Stimulated activated CD8-positive, alpha-beta memory T cell treated with anti-CD3 and anti-CD28 coated beads, Interleukin-2, amount 100 ng/mL, for 48 hours (primary cell): ENCODE measurements at places on chromosomes 13 and 19.

DNA sequence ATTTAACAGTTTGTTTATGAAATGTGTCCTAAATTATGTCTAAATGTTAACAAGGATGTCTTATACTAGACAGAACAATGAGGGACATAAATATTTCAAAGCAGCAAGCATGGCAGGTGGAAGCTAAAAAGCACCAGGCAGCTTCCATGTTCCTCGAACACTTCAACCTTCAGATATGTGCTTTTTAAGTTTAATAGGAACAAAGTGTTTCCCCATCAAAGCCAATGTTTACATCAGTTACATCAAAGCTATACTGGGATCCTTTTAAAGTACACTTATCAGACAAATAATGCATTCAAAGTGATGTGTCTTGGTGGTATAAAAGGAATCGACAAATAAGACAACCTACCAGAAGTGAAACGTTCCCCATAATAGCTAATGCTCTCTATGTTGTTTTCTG is 2841.1 kb upstream of the PCDH20 start:
- DNase-seq, result no peak

DNA sequence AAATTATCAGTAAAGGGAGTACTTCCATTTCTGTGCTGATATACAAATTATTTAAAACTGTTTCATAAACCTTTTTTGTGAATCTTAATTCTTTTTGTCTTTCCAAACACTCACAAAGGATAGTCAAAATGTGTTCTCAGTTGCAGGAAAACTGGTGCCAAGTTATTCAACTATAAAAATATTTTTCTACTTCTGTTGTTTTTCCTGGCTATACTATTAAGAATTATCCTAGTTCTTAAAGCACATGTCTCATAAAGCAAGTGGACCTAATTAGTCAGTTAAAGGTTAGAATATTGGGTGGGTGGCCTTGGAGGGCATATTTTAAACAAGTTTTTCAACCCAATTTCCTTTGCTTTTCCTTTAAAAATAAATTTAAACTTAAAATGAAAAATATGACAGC is 1460.3 kb upstream of the SLC10A2 start:
- DNase-seq, result no peak

GRCh38 chr19:15248106-15248505 is 15.9 kb upstream of the EPHX3 start:
- no peak for DNase-seq

GRCh38 chr13:28964052-28964451 is 143.9 kb downstream of the MTUS2 start:
- no peak for DNase-seq

DNA sequence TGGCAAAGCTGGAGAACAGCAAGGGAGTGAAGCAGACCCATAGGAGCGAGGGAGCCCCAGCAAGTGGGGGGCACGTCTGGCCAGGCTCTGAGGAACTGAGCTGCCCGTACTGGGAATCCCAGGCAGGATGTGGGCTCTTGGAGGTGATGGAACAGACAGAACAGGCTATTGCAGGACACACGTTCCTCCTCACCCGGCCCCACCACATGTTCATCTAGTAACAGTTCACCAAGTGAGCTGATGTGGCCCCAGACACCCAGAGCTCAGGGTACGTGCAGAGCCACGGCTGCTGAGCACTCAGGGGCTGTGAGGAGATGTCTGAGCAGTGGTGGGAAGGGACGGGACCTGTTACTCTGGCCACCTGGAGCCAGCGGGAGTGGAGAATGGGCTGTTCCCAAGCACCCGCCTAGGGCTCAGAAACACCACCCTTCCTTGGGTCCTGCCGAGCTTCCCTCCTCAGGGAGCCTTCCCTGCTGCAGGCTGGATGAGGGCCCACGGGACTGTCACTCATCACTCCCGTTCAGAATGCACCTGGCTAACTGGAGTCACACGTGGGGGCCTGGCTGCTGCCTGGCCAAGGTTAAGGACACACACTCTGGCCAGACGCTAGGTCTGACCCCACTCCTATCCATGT is 18.4 kb downstream of the ELL start:
- no peak for DNase-seq

- no peak for DNase-seq
Observed at GRCh38 chr13:58998716-58999115, 1165.0 kb downstream of the DIAPH3 start.

GRCh38 chr13:41006306-41006705 is 12.8 kb downstream of the ELF1 start:
- DNase-seq, result no peak

GRCh38 chr19:42130254-42130573 is 2.0 kb downstream of the POU2F2 start:
- DNase-seq, result no peak

DNA sequence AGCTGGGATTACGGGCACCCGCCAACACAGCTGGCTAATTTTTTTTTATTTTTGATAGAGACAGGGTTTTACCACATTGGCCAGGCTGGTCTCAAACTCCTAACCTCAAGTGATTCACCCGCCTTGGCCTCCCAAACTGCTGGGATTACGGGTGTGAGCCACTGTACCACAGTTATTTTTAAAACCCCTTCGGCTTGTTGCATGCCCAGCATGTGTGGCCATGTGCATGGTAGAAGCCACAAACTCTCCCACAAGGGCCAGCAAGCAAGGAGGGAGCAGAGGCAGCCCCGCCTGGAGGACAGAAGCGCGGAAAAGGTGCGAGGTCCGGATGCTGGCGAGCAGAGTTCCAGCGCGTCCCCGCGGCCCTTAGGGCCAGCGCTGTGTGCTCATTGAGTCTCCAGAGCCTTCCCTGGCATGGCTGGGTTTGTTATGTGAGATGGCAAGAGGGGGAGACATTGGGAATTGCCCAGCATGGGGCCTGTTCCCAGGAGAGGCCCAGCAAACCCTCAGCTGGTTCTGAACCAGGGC is 12.9 kb downstream of the THOP1 start:
- no peak for DNase-seq

- no peak for DNase-seq
Observed at GRCh38 chr19:21912654-21913053, 76.7 kb upstream of the ZNF43 start.

DNA sequence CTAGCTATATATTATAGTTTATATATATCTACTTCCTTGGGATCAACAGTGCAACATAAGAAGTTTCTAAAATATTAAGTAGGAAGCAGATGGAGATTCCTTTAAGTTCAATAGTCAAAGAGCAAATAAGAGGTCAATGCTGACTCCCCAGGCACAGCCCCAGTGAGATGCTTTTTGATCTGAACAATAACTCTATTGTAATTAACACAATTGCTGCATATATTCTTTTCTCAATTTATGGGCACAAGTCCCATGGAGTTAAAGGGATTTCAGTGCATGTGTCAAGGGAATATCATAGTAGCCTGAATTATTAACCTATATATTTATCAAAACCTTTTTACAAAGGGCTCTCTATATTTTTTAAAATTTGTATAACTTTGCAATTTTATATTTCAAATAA is 180.8 kb downstream of the SPRY2 start:
- no peak for DNase-seq

GRCh38 chr13:39397896-39398265 is 205.1 kb downstream of the LHFPL6 start:
- no peak for DNase-seq

GRCh38 chr13:67277581-67277980 is 47.4 kb upstream of the PCDH9 start:
- DNase-seq, result no peak

DNA sequence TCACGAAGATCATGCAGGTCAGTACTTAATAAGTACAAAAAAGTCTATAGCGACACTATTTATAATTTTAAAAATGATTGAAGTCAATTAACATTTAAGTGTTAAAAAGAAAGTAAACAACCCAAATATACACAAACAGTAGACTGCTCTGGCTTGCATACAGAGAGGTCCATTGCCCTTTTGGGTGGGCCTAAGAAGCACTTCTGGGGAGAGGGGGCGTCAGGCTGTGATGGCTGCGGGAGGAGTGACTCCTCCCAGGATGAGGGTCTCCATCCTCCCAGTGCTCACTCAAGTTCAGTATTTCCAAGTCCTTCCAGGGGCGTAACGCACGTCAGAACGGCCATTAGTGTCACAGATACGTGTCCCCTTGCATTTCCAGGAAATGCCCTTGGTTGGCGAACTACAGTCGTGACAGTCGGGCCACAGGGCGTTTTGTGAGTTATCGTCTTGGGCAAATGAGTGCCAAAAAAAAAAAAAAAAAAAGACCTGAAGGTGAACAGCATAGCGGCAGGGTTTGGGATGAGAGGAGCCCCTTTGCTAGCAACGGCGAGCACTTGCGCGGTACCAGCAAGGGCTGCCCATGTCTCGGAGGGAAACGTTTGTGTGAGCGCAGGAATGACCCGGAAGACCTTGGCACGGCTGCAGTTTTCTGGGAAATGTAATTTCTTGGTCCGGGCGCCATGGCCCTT is at the start of gene SCGB2B2:
SCGB2B2 (minus strand) TSS at position 463 of the 689 bp plus-strand sequence. CDS start 82,596 bp downstream, outside the sequence.
- DNase-seq, result no peak

GRCh38 chr13:109297628-109298027 is 488.8 kb downstream of the IRS2 start:
- DNase-seq, result no peak

DNA sequence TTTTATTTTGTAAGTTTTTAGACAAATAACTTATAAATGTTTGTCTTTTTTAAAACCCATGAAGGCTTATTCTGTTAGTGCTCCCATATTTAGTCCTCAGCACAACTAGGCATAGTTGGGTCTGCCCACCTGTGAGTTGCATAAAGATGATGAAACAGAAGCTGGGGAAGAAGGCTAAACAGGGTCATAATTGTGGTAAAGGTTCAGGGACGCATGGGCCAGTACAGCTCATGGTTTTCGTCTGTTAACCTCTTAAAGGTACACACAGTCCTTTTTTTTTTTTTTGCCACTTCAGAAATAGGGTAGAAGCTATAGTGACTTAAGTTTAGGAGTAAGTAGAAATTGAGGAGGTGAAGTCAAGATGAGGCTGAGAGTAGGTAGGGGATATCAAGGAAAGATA is 58.3 kb downstream of the TM9SF2 start:
- DNase-seq, result no peak

DNA sequence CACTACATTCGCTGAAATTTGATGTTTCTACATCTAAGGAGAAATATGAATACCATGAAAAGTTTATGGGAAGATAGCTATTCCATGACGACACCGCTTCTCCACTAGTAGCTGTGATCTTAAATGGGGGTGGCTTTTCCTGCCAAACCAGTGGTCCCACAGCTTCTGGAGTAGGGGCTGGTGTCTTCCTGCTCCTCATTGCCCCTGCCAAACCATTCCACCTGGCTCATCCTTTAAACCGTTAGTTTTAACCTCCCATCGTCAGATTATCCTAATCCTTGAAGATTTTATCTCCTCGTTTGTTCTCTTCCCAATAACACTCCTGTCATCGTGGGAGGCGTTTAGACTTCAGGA is 568 bp upstream of the ZNF230 start:
- DNase-seq, result no peak

- no peak for DNase-seq
Observed at GRCh38 chr13:31334547-31334946, 134.8 kb downstream of the B3GLCT start.

GRCh38 chr19:18438331-18439024 is 545 bp upstream of the ISYNA1 start:
- no peak for DNase-seq

- no peak for DNase-seq
Observed at GRCh38 chr13:86714495-86714894, 915.3 kb upstream of the SLITRK6 start.

GRCh38 chr13:63307228-63307627 is 1891.6 kb upstream of the PCDH20 start:
- no peak for DNase-seq

- no peak for DNase-seq
Observed at GRCh38 chr13:89455741-89456140, 1784.6 kb downstream of the SLITRK5 start.
